ENCODE measurements at places on chromosomes 12 and 14.

DNA sequence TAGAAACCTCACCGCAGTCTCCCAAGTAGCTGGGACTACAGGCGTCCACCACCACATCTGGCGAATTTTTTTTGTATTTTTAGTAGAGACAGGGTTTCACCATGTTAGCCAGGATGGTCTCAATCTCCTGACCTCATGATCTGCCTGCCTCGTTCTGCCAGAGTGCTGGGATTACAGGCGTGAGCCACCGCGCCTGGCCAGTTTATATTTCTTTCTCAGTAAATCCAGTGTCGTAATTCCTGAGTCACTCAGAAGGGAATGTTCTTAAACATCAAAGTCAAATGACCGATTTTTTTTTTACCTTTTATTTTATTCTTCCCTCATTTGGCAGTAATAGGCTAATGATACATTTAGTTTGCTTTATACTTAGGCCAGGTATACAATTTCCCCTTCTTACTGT is 80.5 kb downstream of the FBXO33 start:
- no peak for DNase-seq

DNA sequence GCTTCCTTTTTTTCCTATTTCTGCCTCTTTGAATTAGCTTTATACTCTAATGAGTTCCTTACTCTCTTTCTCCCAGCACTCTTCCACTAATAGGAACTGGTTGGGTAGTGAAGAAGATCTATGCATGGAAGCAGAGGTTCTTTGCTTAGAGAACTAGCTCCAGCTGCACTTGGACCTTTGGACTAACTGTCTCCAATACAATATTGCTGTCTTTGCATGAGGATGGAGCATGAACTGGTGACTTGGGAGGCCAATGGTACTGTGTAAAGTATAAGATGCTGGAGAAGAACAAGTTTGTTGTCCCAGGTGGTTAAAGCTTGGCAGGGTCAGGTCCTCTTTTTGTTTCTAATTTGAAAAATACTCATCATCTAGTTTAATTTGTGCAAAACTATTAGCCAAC is 2.4 kb upstream of the GLS2 start:
- no peak for DNase-seq

DNA sequence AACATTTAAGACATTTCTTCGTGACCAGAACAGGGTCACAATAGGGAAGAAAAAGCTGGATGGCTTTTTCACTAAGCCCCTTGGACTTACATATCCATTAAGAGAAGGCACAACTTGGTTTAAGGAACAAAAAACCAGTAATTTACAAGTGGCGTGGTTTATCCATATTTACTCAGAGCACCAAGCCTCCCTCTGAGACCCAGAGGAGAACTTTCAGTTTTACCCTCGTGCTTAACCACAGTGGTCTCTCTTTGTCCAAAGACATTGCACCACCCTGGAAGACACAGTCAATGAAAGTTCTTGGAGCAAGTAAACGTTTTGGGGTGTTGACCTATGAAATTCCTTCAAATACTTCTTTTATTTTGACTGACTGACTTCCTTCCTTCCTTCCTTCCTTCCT is 52.5 kb downstream of the SSPN start:
- DNase-seq = no peak

DNA sequence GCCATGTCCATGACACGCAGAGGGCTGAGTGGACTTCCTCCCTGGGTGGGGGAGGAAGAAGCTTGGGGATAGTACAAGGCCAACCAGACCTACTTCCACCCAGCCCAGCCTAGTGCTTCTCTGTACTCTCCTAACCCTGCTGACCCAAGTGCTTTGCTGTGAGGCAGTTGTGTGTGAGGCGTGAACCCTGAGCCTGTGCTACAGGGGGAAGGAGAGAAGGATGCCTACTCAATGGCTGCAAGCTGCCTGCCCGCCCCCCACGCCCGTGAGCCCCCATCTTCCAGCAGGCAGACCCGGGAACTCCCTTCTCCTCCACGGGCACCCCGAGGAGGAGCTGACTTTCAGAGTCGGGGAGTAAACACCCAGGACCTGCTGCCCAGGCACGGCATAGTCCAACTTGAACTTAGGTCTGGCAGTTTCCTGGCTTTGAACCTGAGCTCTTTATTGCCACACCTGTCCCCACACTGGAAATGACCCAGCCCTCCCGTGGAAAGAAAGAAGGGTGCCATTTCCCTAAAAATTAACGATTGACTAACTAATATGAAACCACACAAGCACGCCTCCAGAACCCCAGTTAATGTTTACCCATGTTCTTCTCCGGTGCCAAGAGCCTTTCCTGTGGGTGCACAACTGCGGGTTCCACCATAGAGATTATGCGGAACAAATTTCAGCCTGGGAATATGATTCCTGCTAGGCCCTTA is 10.8 kb downstream of the ALDH2 start:
- no peak for DNase-seq

- no peak for DNase-seq
Observed at GRCh38 chr14:85520581-85520980, 9.4 kb upstream of the FLRT2 start.

- DNase-seq = no peak
Observed at GRCh38 chr12:113103756-113104450, 31.7 kb downstream of the RASAL1 start.

GRCh38 chr12:6807170-6807569 is 14.5 kb upstream of the GPR162 start:
- DNase-seq = no peak

- DNase-seq = peak; percentile 76
Observed at GRCh38 chr12:125402874-125403789, 337.9 kb downstream of the AACS start.

DNA sequence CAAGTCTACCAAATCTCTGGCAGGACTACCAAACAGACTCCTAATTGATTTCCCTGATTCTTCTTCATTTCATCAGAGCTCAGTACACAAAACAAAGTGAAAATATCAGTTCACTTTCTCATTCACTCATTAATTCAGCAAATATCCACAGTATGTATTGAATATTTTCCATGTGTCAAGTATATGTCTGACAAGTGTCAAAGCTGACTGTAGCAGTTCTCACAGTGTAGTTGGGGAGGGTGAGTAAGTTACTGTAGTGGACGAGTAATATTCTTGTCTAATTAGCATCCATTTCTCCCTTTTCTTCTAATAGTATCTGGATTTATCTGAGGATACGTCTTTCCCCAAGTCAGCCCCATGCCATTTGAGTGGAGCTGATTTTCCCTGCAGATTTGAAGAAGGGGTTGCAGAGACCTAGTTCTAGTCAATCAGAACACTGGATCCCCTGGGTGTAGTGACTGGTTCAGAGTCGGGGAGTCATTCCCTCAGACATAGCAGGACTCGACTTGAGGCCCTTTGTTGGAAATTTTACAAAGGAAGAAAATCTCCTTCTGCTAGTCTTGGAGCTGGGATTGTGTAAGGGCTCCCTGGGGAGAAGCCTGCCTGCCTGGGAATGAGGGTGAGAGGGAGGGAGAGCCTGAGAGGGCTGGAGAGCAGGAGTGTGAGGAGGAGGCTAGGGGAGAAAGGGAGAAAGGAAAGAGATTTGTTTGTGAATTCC is 51.4 kb downstream of the GRIP1 start:
- no peak for DNase-seq

DNA sequence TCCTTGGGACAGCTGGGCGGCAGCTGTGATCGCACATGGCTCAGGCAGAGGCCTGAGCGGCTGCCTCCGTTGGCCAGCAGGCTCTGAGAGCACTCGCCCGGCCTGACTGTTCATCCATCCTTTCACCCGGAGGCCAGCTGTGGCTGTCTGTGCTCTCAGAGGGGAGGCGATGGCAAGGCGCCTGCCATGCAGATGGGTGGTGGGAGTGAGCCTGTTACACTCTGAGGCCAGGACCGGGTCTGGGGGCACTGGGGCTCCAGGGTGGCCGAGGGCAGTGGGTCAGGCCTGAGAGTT is 292.3 kb downstream of the TMEM121 start:
- DNase-seq = no peak

DNA sequence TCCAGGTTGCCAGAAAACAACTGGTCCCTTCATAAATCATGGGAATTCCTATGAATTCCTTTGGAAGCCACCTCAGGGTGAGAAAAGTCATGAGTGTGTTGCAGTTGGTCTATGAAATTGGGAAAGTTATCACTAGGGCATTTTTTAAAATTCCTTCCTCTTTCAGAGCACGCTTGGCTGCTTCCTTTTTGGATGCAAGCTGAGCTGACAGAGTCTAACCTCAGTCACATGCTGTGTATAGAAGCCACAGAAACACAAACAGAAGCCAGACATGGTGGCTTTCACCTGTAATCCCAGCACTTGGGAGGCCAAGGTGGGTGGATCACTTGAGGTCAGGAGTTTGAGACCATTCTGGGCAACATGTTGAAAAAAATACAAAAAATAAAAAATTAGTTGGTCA is 21.7 kb upstream of the HELB start:
- no peak for DNase-seq

DNA sequence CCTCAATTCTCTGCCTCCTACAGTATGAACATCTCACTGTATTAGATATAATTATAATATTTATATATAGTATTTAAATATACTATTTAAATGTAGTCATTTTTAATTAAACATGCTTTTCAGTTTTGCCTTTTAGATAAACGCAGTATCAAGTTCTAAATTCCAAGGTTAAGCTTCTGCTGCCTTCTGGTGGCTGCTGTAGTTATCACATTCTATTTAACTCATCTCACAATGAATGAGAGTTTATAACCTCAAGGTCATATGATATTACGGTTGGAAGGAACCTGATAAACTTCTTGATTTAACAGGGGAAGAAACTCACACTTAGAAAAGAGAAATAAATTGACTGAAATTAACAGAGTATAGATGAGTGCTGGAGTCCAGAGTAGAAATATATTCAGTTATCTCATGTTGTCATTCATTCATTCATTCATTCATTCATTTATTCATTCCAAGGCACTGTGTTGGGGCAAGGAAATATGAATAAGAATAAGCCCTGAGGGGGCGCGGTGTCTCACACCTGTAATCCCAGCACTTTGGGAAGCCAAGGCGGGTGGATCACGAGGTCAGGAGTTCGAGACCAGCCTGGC is 31.9 kb downstream of the GUCY2C start:
- peak; percentile 73 for DNase-seq

Measured in NCI-H510A treated with DMSO at 0.1 percent for 48 hours (cell line).